ENCODE measurements at places on chromosomes 5 and 9. TPM values are rescaled to one million over a fixed set of nuclear protein-coding genes. Genes with fewer than 3 reads are reported as not detected.

GRCh38 chr5:94433397-94434163 is 184.8 kb downstream of the KIAA0825 start:
- peaks cover 4% of the 10 kb centered on the region for H3K4me1 ChIP-seq
- H3K27me3 ChIP-seq: no peaks in the 10 kb centered on the region
- H3K4me3 ChIP-seq: no peak overlapping the region
- H3K36me3 ChIP-seq: peaks cover 5% of the 10 kb centered on the region

DNM1 gene
- total RNA-seq: 38.0 TPM

MEIKIN gene
- not detected for total RNA-seq

GABRA6 gene
- total RNA-seq: not detected

ERCC8 gene
- 20.0 TPM for total RNA-seq

Measured in progenitor cell of endocrine pancreas (in vitro differentiated cells).